ENCODE measurements at places on chromosomes 4 and X. TPM values are rescaled to one million over a fixed set of nuclear protein-coding genes. Genes with fewer than 3 reads are reported as not detected.

C4orf50 gene
- not detected for polyA plus RNA-seq

- DNase-seq = no peak
Measured at GRCh38 chr4:76767983-76768382, 130.0 kb downstream of the SOWAHB start.

DNA sequence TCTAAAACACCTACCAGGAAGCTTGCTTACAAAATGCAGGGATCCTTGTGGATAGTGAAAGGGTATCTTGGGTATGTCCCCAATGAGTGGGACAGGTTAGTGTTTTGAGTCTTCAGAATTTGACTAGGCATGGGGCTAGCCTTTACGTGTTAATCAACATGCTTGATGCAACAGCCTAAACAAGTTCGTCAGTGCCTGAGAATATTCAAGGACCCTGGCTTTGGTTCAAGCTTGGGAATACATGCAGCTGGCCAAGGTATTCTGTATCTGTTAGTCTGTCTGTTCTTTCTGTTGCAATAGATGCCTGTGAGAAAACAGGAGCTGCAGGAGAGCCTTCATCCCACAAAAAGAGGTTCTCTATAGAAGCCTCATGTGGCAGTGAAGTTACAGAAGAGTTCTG is 149.5 kb downstream of the CCNG2 start:
- no peak for DNase-seq

DNA sequence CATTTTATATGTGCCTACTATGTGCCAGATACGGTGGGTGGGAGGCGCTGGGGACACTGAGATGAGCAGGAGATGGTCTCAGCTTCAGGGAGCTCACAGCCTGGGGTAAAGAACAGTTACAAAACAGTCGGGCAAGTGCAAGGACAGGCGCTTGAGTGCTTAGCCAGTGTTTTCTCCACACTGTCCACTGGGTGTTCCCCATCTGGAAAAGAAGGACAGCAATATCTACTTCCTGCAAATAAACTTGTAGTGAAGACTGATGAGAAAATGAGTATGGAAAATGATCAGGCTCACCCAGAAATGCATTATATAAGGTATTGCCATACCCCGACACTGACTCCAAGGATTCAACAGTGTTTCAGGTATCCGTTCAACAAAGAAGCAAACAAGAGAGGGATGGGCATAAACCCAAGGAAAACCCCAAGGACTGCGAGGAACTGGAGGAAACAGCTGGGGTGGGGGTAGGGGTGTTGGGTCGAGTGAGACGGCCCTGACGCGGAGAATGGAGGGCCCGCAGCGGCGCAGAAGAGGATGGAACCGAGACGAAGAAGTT is 835 bp downstream of the TMEM185A start:
- peak; percentile 4 for DNase-seq

FAM184B gene
- polyA plus RNA-seq = 0.07 TPM

NKX6-1 gene
- polyA plus RNA-seq = 0.05 TPM

GRCh38 chrX:39439906-39440798 is 638.9 kb downstream of the MID1IP1 start:
- no peak for DNase-seq

GRCh38 chr4:151321586-151321985 is 3.8 kb downstream of the SH3D19 start:
- DNase-seq = no peak

CLDN22 gene
- polyA plus RNA-seq = not detected

GRCh38 chrX:154855256-154855655 is 20.8 kb upstream of the SMIM9 start:
- DNase-seq = no peak

UGT2B7 gene
- polyA plus RNA-seq = not detected

FRAS1 gene
- polyA plus RNA-seq = under 0.01 TPM

DNA sequence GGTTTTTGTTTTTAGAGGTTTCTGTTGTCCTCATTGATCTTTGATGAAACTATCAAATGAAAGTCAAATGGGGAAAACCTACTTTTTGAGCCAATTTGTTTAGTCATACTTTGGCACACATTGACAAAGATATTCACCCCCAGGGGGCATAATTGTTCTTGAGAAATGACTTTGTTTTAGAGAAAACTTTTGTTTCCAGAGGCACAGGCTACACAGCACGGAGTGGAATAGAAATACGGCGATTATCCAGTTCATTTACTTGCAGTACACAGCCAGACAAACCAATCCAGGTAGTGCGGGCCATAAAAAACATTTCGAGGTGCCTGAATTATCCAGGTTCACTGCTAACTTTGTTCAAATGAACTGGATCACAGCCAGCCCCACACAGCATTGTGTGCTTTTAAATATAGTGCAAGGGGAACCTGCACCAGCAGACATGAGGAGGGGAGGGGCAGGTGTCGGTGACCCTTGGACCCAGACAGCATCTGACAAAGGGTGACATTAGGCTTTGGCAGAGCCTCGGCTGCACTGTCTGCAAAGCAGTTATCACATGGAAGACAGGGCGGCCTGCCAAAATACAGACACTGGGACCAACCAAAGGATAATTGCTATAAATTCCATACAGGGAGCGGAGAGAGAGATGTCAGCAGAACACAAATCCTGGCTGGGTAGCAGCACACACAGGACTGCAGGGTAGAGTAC is 179.6 kb upstream of the NOCT start:
- no peak for DNase-seq

DNA sequence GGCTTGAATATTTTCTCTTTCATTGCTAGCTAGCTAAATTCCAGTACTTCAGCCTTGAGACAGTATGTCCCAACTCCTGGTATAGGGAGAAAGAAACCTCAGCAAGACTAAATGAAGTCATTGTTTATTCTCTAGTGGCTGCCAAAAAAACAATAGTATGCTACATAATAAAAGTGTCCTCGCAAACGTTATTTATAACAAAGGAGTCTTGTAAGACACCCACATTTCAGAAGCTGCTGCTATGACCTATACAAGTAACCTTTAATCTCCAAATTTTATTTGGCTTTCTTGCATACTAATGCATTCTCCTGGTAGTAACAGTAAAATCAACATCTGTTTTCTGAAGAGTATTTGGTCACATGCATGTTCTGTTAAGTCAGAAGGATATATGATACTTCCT is 28.8 kb downstream of the NEK1 start:
- DNase-seq = no peak

GRCh38 chrX:148049441-148049840 is 68.3 kb downstream of the FMR1NB start:
- no peak for DNase-seq

GRCh38 chr4:104971462-104971861 is 175.2 kb upstream of the TET2 start:
- DNase-seq = no peak

TXK gene
- not detected for polyA plus RNA-seq
